ENCODE measurements at places on chromosomes 12 and 14. TPM values are rescaled to one million over a fixed set of nuclear protein-coding genes. Genes with fewer than 3 reads are reported as not detected.

Gene SVOP
- not detected for total RNA-seq

Gene KRT83
- total RNA-seq, result not detected

Gene CDKL1
- 2.4 TPM for total RNA-seq

Gene CCDC196
- not detected for total RNA-seq

Gene MEG3
- not detected for total RNA-seq

Gene NOXRED1
- 0.65 TPM for total RNA-seq

Gene PIWIL1
- total RNA-seq, result not detected

Gene VWF
- total RNA-seq, result not detected

Gene CABP1
- 0.24 TPM for total RNA-seq

Gene MANSC1
- total RNA-seq, result 1.9 TPM

Gene C1QL4
- total RNA-seq, result not detected

Gene ZCCHC8
- total RNA-seq, result 27.7 TPM

Gene SPIC
- not detected for total RNA-seq

Gene MIPOL1
- 0.14 TPM for total RNA-seq

Gene GNPTAB
- 19.6 TPM for total RNA-seq

Data from activated CD4-positive, alpha-beta memory T cell treated with anti-CD3 and anti-CD28 coated beads for 36 hours (primary cell).